ENCODE measurements at places on chromosomes 1 and 21.
A peak's percentile ranks its signal among the peaks of the same experiment; 100 is the strongest.

DNA sequence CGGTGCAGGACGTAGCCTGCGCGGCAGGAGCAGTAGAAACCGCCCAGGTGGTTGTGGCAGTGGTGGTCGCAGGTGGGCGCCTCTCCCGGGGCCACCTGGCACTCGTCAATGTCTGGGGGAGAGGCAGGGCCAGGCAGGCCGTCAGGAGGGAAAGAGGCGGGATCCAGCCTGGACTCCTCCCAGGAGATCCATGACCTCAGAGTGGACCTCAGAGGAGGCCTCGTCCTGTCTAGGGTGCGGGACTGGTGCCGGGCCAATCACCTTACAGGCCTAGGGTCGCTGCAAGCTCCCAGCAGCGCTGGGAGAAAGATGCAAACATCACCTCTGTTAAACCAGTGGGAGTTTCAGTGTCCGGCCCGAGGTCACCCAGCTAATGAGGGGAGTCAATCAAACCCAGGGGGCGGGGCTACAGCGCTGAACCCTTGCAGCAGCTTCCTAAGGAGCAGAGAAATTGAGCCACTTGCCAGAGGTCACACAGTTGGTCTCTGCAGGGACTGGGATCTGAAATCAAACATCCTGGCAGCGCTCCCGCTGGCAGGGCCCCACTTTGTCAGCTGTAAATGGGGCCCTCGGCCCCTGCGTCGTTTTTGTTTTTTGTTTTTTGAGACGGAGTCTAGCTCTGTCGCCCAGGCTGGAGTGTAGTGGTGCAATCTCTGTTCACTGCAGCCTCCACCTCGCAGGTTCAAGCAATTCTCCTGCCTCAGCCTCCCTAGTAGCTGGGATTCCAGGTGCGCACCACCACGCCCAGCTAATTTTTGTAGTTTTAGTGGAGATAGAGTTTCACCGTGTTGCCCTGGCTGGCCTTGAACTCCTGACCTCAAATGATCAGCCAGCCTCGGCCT lies 1.4 kb downstream of the MASP2 start:
- DNase-seq, result no peak

DNA sequence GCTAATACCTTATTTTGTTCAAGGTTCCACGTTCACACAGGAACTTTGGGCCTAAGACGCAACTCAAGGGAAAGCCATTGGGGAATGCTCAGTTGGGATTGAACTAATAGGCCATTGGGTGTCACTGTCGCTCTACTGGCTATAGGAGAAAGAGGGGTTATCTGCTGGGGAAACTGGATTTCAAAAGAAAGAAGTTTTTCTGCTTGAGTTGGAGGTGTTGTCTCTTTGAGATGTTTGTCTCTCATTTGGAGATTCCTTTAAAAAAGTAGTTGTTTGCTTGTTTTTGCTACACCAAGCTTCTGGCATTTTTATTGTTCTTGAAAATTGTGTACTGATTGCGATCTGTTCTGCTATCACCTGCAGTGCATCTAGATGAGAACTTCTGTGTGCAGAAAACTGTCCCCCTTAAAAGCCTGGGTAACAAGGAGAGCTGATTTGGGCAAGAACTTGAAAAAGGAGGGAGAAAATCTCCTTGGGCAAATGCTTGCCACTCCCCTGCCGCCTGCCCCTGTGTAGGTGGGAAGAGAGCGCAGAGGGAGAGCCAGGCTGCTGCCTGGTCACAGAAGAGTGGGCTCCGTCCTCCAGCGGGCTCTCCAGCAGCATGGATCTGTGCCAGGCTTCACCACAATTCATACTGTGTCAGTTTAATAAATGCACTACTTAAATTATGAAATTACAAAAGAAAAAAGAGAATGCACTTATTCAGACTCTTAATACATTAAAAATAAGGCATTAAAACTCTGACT lies 39.9 kb downstream of the PEX14 start:
- DNase-seq, result peak; percentile 20

GRCh38 chr1:155261493-155261851 lies 688 bp downstream of the SCAMP3 start:
- no peak for DNase-seq

- no peak for DNase-seq
Observed at GRCh38 chr21:40472013-40472412, 374.9 kb downstream of the DSCAM start.

DNA sequence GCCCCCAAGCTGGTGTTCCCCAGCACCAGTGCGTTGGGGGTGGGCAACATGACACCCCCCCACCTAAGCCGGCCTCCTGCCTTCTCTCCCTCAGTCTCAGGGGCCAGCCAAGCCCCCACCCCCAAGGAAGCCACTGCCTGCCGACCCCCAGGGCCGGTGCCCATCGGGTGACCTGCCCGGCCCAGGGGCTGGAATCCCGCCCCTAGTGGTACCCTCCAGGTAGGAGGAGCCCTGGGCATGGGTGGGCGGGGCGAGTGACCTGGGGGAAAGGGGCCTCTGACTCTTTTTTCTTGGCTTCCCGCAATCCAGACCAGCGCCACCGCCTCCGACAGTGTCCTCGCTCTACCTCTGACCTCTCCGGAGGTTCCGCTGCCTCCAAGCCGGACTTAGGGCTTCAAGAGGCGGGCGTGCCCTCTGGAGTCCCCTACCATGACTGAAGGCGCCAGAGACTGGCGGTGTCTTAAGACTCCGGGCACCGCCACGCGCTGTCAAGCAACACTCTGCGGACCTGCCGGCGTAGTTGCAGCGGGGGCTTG lies 1.3 kb upstream of the EFNA4 start:
- no peak for DNase-seq

- no peak for DNase-seq
Observed at GRCh38 chr1:115714572-115715141, 53.9 kb downstream of the CASQ2 start.

GRCh38 chr1:64882574-64883255 lies 83.6 kb downstream of the JAK1 start:
- no peak for DNase-seq
